ENCODE measurements at places on chromosomes 3 and 15.

DNA sequence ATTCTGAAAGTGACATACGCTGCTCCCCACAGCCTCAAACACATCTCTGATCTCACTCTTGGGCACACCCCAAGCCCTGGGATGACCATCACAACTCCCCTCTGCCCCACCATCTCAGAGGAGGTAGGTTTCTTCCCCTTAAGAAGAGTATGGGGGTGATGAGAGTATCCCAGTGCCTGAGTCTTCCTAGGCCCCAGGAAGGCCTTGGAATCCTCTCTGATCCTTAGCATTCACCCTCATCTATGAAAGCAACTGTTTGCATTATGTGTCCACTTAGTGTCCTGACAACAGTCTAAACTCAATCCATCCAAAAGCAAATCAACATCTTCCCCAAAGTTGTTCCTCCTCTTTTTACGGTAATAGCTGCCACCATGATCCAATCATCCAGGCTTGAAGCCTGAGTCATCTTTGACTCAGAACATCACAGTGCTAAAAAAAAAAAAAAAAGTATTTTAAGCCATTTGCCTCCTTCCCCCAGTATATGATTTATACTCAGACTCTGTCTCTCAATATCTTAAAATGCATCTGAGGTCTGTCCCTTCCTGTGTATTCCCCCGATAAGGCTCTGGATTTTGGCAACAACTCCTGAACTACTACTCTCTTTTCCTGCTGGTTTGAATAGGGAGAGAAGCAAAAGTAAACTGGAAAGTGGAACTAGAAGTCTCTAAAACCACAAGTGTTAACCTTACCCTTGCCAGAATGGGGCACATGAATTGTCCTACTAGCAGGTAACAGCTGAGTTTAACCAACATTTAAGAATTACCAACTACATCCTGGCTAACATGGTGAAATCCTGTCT is 22.5 kb downstream of the POPDC2 start:
- H3K27ac ChIP-seq: no peak overlapping the region
- H3K4me1 ChIP-seq: no peaks in the 10 kb centered on the region
- H3K36me3 ChIP-seq: no peaks in the 10 kb centered on the region
- no peak overlapping the region for H3K4me3 ChIP-seq
- H3K27me3 ChIP-seq: no peaks in the 10 kb centered on the region
- no peak for DNase-seq

DNA sequence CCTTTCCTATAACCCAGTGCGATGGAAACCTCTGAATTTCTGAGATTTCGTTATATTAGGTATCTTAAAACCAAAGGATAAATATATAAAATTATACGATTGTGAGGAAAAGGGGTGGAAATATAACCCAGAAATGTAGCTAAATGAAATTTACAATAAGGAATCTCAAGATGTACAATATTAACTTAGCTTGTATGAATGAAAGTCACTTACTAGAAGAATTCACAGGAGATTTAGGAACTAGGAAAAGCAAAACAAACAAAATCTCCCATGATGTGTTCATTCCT is 159.2 kb downstream of the USP13 start:
- H3K4me1 ChIP-seq: no peaks in the 10 kb centered on the region
- H3K36me3 ChIP-seq: no peaks in the 10 kb centered on the region
- no peaks in the 10 kb centered on the region for H3K27me3 ChIP-seq
- no peak for DNase-seq
- no peak overlapping the region for H3K4me3 ChIP-seq

GRCh38 chr15:46938169-46938568 is 779.1 kb upstream of the SEMA6D start:
- no peak for DNase-seq
- H3K27me3 ChIP-seq: no peaks in the 10 kb centered on the region
- no peaks in the 10 kb centered on the region for H3K4me1 ChIP-seq
- H3K36me3 ChIP-seq: peaks cover 1% of the 10 kb centered on the region
- H3K27ac ChIP-seq: no peak overlapping the region

DNA sequence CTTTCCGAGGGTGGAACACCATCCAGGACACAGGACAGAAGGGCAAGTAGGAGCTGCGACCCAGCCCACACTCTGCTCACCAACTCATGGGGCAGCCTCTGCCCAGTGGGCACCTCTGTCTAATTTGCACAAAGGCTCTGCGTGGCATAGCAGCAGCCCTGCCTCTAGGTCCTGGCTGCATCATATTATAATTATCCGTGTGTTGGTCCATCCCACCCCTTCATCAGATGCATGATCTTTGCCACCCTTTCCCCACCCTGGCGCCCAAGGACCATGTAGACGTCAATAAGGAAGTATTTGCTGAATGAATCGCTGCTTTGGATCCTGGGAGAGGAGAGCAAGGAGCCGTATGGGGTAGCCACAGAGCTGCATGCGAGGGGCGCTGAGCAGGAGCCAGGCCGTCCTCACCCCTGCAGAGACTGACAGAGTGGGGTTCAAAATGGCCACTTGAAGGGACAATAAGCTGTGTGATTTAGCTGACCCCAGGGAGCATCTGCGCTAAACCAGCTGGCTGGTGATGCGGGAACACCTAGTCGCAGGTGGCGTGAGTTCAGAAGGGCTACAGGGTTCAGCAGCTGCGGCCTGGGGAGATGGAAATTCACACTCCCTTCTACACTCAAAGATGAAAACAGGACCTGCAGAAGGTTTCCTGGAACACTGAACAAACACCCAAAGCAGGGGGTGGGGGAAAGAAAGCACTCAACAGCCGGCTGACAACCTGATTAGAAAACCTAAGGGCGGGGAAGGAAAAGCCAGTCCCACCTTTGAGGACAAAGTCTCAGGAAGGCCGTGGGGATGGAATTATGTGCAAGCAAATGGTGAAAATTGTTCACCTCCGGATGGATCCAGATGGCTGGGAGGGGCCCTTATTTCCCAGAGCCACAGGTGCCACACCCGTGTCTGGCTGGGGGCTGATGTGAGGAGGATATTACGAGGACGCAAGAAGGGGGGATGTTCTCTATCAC is 6.4 kb downstream of the MGLL start:
- H3K27me3 ChIP-seq: no peaks in the 10 kb centered on the region
- DNase-seq: peak; percentile 70
- no peak overlapping the region for H3K4me3 ChIP-seq
- H3K4me1 ChIP-seq: peaks cover 14% of the 10 kb centered on the region

DNA sequence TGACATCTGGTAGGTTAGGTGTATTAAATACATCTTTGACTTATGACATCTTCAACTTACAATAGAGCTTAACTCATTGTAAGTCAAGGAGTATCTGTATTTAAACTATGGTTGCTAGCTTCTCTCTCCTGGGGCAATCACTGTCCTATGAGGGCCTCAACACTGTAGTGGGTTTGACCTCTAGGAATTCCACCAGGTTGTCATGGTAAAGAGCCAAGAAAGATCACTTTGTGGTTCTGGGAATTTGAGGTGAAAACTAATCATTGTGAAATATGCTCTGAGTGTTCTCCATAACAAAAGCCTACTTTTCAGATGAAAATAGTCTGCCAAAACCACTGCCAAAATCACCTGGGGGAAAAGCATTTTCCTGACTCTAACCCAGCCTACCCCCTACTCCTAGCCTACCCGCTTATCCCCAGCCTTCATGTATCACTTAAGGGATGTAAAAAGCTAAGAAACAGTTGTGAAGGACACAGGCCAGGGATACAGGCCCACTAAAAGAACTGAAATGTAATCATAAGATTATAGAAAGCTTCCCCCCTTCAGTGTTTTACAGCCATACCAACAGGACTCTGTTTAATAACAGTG is 723.8 kb downstream of the MECOM start:
- no peaks in the 10 kb centered on the region for H3K27me3 ChIP-seq
- no peak overlapping the region for H3K4me3 ChIP-seq
- H3K36me3 ChIP-seq: no peaks in the 10 kb centered on the region
- H3K4me1 ChIP-seq: no peaks in the 10 kb centered on the region

DNA sequence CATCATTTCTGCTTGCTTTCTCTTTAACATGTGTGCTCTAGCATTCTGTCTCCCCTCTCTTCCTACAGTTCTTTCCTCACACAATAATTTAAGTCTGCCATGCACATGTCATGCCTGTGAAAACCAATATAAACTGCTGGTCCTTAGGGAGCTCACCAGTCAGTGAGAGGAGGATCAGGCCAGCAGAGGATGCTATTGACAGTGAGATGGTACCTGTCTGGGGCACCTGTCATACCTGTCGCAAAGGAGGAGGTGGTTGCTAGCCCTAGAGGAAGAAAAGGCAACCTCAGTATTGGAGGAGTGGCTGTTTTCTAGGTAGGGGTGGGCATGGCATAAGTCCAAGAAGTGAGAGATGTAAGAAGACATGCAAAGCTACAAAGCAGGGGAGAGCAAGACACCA is 194.6 kb downstream of the GABRG3 start:
- H3K27me3 ChIP-seq: no peaks in the 10 kb centered on the region
- no peak for DNase-seq
- no peak overlapping the region for H3K4me3 ChIP-seq
- no peaks in the 10 kb centered on the region for H3K4me1 ChIP-seq
- H3K36me3 ChIP-seq: no peaks in the 10 kb centered on the region

DNA sequence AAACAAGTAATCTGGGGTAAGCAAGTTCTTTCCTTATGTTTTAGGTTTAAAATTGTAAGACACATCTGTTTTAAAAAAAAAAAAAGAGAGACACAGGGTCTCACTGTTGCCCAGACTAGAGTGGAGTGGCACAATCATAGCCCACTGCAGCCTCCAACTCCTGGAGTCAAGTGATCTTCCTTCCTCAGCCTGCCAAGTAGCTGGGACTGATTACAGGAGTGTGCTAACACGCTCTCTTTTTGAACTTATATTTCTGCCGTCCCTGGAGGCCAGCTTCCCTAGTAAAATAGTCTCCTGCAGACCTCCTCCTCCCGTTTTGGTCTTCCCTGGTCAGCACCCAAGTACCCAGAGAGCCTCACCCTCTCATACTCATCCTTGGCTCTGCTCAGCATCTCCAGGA is 35.5 kb downstream of the DCP1A start:
- no peaks in the 10 kb centered on the region for H3K27me3 ChIP-seq
- DNase-seq: no peak
- no peak overlapping the region for H3K27ac ChIP-seq
- H3K4me3 ChIP-seq: no peak overlapping the region

DNA sequence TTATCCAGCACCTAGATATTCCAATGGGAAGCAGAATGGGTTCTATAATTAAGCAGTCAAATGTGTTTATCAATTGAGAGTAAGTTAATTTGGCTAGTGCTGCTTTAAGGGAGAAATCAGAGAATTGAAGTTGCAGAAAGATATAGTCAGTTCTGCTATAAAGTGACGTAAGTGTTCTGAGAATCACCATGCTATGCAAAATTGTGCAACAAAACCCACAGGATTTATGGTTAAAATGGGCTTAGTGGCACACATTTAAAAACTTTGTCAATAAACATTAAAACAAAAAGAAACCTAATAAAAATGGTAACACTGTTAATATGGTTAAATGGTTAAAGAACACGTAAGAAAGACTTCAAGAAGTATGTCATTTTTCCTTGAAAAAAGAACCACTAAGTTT is 74.5 kb downstream of the TMEM108 start:
- H3K4me1 ChIP-seq: no peaks in the 10 kb centered on the region
- H3K27ac ChIP-seq: no peak overlapping the region
- H3K36me3 ChIP-seq: no peaks in the 10 kb centered on the region
- H3K27me3 ChIP-seq: no peaks in the 10 kb centered on the region

GRCh38 chr15:97981758-97982157 is 21.3 kb downstream of the ARRDC4 start:
- H3K4me1 ChIP-seq: peaks cover 50% of the 10 kb centered on the region
- DNase-seq: no peak
- no peak overlapping the region for H3K4me3 ChIP-seq
- H3K36me3 ChIP-seq: no peaks in the 10 kb centered on the region

DNA sequence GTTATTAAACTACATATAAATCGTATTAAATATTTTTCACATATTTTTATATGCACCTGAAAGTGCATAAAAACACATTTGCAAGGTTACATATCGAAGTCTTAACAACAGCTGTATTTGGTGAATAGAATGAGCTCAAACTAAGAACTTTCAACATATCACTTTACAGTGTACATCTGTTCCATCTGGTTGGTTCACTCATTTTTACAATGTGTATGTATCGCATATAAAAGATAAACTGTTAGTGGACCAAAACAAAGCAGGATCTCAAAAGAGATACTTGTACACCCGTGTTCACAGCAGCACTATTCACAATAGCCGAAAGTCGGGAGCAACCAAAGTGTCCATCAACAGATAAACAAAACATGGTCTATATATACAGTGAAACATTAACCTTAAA is 55.8 kb downstream of the TBL1XR1 start:
- no peak for DNase-seq
- no peaks in the 10 kb centered on the region for H3K36me3 ChIP-seq
- no peak overlapping the region for H3K4me3 ChIP-seq
- peaks cover 5% of the 10 kb centered on the region for H3K4me1 ChIP-seq

DNA sequence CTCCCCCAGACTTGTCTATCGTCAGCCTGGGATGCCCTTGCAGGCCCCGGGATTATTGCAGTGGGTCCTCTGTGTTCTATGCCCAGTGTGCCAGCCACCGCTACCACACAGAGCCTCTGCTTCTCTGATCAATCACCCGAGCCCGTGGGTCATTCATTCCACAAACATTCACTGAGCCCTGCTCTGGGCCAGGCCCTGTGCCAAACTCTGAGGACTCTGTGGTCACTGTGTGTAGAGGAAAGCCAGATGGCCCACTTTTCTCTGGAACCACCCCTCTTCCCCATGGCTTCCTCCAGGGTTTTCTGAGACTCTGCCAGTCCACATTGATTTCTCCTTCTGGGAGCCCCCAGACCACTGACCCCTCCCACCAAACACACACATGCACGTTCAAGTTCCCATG is 55.5 kb downstream of the BSN start:
- H3K4me3 ChIP-seq: no peak overlapping the region
- no peak overlapping the region for H3K27ac ChIP-seq
- H3K4me1 ChIP-seq: no peaks in the 10 kb centered on the region
- H3K36me3 ChIP-seq: no peaks in the 10 kb centered on the region
- no peak for DNase-seq

- no peak overlapping the region for H3K4me3 ChIP-seq
- H3K4me1 ChIP-seq: no peaks in the 10 kb centered on the region
- H3K27me3 ChIP-seq: no peaks in the 10 kb centered on the region
- H3K36me3 ChIP-seq: no peaks in the 10 kb centered on the region
- no peak for DNase-seq
Observed at GRCh38 chr3:115081444-115081843, 65.6 kb downstream of the ZBTB20 start.
